ENCODE measurements at places on chromosomes 2 and 18. TPM values are rescaled to one million over a fixed set of nuclear protein-coding genes. Genes with fewer than 3 reads are reported as not detected.

GRCh38 chr2:235049069-235049468, 97.3 kb downstream of the SH3BP4 start:
- DNase-seq = no peak

- no peak for DNase-seq
Measured at GRCh38 chr2:60808330-60808801, 52.3 kb downstream of the PAPOLG start.

GRCh38 chr2:207635468-207636200, 10.4 kb upstream of the METTL21A start:
- no peak for DNase-seq

DNA sequence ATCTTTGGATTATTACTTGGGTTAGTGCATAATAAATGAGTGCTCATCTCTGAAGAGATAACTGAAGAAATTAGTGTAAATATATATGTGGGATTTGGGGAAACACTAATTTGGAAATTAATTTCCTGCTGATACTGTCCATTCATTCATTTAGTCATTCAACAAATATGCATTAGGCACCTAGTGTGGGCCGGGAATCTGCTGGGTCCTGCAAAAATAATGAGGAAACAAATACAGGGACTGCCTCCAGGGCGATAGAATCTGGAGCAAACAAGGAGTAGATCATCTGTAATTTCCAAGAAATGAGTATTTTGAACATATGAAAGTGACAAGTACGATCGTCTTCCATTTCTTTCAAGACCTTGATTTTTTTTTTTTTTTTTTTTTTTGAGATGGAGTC, 203.7 kb upstream of the LYPD1 start:
- no peak for DNase-seq

Gene MROH2A
- not detected for total RNA-seq

Gene CROCC2
- total RNA-seq = 0.04 TPM

DNA sequence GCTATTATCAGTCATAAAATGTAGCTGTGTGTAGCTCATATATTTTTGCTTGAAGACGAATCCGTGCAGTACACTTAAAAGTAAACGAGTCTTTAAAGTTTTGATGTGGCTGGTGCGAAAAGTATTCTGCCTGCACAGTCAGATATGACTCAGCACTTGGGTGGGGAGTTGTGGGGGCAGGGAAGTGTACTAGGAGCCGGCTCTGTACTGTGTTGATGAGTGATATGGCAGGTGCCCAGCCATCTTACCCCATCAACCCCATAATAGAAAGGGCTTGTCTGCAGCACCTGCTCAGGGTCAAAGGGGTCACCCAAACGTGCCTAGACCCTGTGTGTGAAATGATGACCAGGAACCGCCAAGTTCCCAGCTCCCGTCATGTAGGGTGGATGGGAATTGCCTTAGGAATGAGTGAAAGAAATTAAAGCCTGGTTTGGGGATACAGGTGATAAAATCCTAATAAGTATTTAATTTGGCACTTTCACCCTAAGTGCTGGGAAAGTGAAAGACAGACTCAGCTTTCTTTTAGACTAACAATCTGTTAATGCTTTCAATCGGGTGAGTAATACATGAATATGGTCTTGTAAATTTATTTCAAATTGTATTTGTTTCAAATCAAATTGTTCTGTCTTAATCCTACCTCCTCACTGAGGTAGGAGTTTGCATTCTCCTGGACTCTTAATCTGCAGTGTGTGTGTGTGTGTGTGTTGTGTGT, 48.0 kb downstream of the BCL2L11 start:
- DNase-seq = peak; percentile 49

GRCh38 chr2:171163261-171163660, 2.6 kb upstream of the TLK1 start:
- no peak for DNase-seq

GRCh38 chr18:8402237-8402636, 207.0 kb upstream of the RAB12 start:
- DNase-seq = no peak

DNA sequence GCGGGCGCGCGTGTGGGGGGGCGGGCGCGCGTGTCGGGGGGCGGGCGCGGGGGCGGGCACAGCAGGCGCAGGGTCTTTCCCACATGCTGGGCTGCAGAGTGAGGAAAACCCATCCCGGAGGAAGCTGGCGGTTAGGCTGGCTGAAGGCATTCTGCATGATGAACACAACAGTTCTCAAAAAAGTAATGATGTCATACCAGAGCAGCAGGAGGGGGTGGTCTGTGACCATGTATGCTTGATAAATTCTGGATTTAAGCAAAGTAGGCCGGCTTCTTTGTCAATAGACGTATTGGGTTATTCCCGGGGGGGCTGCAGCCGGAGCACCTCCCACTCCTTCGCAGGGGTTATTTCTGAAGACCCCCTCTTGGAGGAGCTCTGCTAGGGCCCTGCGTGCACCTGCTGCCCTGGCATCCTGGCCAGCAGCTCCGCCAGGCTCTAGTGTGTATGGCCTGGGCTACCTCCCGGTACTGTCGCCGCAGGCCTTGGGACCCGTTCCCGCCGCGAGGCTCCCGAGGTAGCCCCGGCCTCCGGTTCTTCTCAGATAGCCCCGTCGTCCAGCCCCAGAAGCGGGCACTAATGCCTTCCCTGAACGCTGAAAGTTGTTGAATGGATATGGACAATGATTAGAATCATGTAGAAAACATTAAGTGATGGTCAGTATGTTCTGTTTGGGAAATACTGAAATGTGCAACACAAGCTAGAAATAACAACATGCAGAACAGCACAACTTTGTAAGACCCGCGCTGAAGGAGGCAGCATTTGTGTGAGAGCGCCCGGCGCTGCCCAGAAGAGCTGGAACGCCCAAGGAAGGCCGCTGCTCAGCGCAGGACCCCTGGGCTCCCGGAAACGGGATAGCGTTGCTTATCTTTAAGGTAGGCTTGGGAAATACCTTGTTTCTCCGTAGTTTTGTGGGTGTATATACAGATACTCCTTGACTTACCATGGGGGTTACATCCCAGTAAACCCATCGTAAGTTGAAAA, 101.4 kb upstream of the RAB6C start:
- peak; percentile 89 for DNase-seq

Data from muscle of leg (tissue), 16 donors.